Fibroblast of lung (primary cell): ENCODE measurements at places on chromosomes 1 and 21.

- H3K4me3 ChIP-seq, result peak overlapping the region; percentile 65
- peak; percentile 8 for DNase-seq
- no peaks in the 10 kb centered on the region for H3K4me1 ChIP-seq
- H3K27me3 ChIP-seq, result no peaks in the 10 kb centered on the region
- peak overlapping the region; percentile 40 for H3K27ac ChIP-seq
Measured at GRCh38 chr21:36966821-36967768, 626 bp upstream of the HLCS start.

DNA sequence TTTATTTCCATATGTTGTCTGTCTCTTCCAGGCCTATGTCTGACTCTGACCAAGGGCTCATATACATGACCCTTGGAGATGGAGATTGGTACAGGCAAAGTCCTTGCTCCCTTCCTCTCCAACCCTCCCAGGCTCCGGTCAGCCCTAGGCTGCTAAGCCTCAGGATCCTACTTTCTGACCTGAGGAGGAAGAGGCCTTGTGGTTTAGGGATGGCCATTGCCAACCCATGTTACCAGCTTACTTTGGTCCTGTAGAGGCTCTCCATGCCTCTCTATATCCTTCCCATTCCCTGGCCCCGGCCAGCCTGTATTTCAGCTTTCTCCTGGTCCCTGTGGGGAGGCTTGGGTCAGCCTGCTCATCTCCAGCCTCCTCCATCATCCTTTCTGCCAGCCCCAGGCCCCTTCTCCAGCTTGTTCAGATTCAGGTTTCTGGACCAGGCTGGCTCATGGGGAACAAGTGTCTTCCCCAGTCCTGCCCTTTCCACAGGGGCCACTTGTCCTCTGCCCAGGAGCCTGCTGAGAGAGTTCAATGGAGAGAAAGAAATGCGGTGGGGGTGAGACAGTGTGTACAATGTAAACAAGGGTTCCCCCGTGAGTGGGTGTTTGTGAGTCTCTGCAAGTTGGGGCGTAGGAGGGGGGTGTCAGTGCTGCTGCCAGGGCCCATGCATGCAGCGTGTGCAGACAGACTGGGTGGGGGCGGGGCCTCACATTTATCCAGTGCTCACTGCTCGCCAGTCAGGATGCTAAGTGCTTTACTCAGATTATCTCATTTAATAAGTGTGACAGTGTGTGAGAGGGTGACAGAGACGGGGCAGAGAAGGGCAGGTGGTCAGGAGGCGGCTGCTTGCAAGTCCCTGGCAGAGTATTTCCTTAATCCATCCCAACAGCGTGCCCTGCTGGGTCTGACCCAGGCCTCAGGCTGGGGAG, 31.3 kb upstream of the FOXO6 start:
- no peaks in the 10 kb centered on the region for H3K4me1 ChIP-seq
- no peak overlapping the region for H3K27ac ChIP-seq
- no peak overlapping the region for H3K4me3 ChIP-seq
- DNase-seq, result no peak

- no peaks in the 10 kb centered on the region for H3K36me3 ChIP-seq
- no peak overlapping the region for H3K27ac ChIP-seq
- H3K4me3 ChIP-seq, result no peak overlapping the region
- peaks cover 2% of the 10 kb centered on the region for H3K4me1 ChIP-seq
- no peak for DNase-seq
- no peaks in the 10 kb centered on the region for H3K27me3 ChIP-seq
Measured at GRCh38 chr1:56903778-56904177, 49.2 kb downstream of the C8A start.

- no peaks in the 10 kb centered on the region for H3K4me1 ChIP-seq
- no peak overlapping the region for H3K4me3 ChIP-seq
- H3K27me3 ChIP-seq, result no peaks in the 10 kb centered on the region
- no peaks in the 10 kb centered on the region for H3K36me3 ChIP-seq
Measured at GRCh38 chr1:99527078-99527477, 118.8 kb upstream of the PALMD start.

- no peak for DNase-seq
- H3K4me3 ChIP-seq, result no peak overlapping the region
- H3K27me3 ChIP-seq, result no peaks in the 10 kb centered on the region
- no peak overlapping the region for H3K27ac ChIP-seq
Measured at GRCh38 chr1:232944347-232944746, 6.1 kb upstream of the NTPCR start.

DNA sequence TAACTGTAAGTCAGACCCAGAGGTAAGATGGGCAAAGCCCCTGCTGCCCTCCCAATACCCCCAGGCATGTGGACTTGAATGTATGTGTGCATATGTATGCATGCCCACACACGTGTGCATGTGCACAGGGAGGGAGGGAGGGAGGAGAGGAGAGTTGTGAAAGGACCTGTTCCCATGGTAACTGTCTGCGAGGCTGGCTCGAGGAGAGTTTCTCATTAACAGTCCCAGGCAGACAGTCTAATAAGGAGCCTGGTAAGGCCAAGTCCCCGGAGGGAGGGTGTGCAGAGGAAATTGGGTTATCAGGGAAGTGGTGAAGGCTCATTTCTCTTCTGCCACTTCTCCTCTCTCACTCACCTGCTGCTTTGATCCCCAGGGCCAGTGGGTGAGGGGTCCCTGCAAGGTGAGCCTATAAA, 74.9 kb downstream of the NFASC start:
- no peak for DNase-seq
- H3K4me1 ChIP-seq, result no peaks in the 10 kb centered on the region
- H3K4me3 ChIP-seq, result no peak overlapping the region
- no peaks in the 10 kb centered on the region for H3K27me3 ChIP-seq

DNA sequence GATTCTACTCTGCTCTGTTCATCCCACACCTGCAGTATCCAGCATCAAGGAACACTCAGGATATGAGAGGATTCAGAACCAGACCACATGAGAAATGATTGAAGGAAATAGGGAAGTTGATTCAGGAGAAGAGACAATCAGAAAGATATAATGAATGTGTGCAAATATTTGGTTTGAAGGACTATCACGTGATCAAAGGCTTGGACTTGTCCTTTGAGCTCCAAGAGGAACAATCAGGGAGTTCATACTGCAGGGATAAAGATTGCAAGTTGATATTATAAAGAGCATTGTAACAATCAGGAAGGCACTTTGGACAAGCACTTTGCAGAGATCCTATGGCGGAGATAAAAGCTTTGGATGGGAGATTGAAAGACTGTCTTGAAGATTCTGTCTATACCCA, 13.9 kb upstream of the PIGM start:
- no peak overlapping the region for H3K27ac ChIP-seq
- no peaks in the 10 kb centered on the region for H3K36me3 ChIP-seq
- H3K4me3 ChIP-seq, result no peak overlapping the region
- DNase-seq, result no peak
- H3K4me1 ChIP-seq, result no peaks in the 10 kb centered on the region
- peaks cover 12% of the 10 kb centered on the region for H3K27me3 ChIP-seq

DNA sequence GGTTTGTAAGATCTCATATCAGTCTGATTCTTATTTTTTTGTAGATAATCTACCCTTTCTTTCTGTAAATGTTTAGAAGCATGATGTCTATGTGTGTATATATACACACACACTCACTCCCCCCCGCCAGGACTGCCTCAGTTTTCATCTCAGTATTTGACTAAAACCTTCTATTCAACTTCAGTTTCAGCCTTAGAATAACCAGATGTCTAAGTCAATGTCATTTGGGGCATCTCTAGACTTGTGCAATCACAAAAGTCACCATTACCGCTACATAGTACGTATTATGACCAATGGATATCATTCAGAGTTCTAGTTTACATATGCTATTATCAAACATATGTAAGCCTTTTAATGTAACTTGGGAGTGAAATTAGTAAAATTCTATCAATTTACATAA, 53.3 kb upstream of the BOLA1 start:
- H3K4me3 ChIP-seq, result no peak overlapping the region
- H3K27me3 ChIP-seq, result no peaks in the 10 kb centered on the region
- no peaks in the 10 kb centered on the region for H3K36me3 ChIP-seq

DNA sequence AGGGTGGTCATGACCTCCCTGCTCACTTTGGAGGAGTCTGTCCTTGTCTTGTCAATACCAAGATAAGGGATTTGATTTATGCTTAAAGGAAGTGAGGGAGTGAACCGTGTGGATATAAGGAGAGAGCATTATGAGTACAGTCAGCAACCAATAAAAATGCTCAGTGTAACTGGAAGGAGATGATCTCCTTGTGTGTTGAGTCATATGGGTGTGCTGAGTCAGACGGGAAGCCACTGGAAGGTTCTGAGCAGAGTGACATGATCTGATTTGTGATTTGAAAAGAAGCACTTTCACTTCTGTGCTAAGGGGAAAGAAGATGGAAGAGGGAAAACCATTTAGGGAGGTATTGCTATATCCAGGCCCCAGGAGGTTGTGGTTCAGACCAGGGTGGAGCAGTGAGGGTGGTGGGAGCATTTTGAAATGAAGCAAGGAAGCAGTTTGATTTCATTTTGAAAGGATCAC, 2.5 kb upstream of the BCL10 start:
- H3K4me1 ChIP-seq, result peaks cover 5% of the 10 kb centered on the region
- H3K36me3 ChIP-seq, result no peaks in the 10 kb centered on the region
- peak overlapping the region; percentile 72 for H3K27ac ChIP-seq

DNA sequence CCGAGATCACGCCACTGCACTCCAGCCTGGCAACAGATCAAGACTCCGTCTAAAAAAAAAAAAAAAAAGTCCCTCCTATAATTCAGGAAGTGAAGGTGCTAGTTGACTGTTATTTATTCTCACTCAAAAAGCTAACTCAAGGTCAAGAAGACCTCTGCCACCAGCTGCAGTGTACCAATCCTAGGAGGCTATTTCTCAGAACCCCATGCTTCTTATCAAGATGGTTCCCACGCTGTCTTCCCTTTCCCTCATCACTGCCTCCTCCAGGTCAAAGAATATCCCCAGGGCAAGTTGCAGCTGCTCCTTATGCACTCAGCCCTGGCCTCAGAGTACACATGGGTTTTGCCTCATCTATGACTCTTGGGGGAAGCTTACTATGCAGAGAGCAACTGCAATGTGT, 53.6 kb downstream of the RERE start:
- no peak for DNase-seq
- no peak overlapping the region for H3K4me3 ChIP-seq
- H3K27ac ChIP-seq, result no peak overlapping the region
- H3K4me1 ChIP-seq, result no peaks in the 10 kb centered on the region
- H3K27me3 ChIP-seq, result no peaks in the 10 kb centered on the region

- no peak overlapping the region for H3K27ac ChIP-seq
- peak; percentile 69 for DNase-seq
- H3K27me3 ChIP-seq, result no peaks in the 10 kb centered on the region
- H3K4me1 ChIP-seq, result peaks cover 26% of the 10 kb centered on the region
- H3K4me3 ChIP-seq, result no peak overlapping the region
Measured at GRCh38 chr1:27122652-27123051, 32.3 kb downstream of the SLC9A1 start.
